ENCODE measurements at places on chromosomes 11 and 22.

DNA sequence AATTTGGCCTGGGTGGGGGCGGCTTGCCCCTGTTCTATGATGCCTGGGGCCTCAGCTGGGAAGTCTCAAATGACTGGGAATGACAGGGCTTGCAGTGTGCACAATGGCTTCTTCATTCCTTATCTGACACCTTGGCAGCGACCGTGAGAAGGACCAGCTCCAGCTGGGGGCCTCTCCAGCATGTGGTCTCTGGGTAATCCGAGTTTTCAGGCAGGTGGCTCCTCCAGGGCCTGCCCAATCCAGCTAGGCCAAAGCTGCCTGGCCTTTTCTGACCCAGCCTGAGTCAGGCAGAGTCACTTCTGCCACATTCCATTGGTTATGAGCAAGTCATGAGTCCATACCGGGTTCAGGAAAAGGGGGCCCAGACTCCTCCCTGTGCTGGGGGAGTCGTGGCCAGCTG lies 646.0 kb downstream of the OPCML start:
- DNase-seq = no peak

DNA sequence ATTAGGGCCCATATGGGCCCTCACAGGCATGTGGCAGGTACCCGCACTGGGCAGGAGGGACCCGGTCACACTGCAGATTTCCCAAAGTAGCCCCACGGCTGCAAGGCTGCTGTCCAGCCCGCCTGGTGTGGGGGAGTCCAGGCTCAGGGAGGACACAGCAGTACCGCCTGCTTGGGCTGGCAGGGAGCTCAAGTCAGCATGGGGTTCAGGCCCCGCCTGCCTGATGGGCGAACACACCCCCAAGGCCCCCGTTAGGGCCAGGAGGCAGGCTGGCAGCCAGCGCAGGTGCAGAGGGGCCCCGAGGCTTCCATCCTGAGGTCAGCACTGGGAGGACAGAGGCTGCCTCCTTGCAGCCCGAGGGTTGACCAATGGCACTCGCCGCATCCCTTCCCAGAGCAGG lies 5.5 kb downstream of the ZDHHC8 start:
- no peak for DNase-seq

DNA sequence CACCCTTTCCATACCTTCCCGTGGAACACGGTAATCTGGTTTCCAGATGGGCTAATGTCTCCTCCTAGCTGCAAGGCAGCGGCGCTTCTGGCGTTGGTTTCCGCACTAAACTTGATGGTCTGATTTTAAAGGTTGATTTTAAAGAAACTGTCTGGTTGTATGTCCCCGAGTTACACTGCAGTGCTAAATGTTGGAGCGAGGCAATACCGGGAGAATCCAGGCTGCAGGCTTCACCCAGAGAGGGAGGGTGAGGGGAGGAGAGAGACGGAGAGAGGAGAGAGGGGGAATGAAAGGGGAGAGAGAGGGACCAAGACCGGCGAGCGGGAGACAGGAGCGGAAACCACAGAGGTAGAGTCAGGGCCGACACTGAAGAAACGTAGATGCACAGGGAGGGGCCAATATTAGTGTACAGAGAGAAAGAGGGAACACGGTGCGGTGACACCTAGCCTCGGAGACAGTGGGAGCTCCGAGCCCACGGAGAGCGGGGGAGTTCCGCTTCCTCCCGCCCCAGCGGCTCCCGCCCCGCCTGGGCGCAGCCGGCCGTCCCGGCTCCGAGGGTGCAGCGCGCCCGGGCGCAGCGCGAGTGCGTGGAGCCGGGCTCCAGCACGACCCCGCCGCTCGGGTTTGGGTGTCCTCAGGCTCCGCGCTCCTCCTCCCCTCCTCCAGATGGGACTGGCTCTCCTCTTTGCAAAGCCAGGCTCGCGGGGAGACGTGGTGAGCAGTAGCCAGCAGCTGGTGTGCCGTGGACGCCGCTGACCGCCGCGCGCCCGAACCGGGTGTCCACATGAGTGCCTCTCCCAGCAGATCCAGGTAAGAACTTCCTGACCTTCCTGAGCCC lies 71.9 kb upstream of the GRAMD1B start:
- peak; percentile 38 for DNase-seq

GRCh38 chr11:44226945-44227344 lies 83.0 kb downstream of the ALX4 start:
- no peak for DNase-seq

- DNase-seq = no peak
Measured at GRCh38 chr11:44493383-44493782, 72.1 kb upstream of the CD82 start.

- peak; percentile 23 for DNase-seq
Measured at GRCh38 chr22:49616356-49617231, 211.1 kb downstream of the BRD1 start.

- DNase-seq = no peak
Measured at GRCh38 chr22:20720692-20721408, 53.1 kb upstream of the SERPIND1 start.

- DNase-seq = no peak
Measured at GRCh38 chr22:35491908-35492380, 48.7 kb upstream of the RASD2 start.

GRCh38 chr11:8604078-8604723 lies 10.2 kb upstream of the STK33 start:
- peak; percentile 79 for DNase-seq

- no peak for DNase-seq
Measured at GRCh38 chr11:61695917-61696316, 15.7 kb downstream of the DAGLA start.

GRCh38 chr11:76859708-76860227 lies 950 bp upstream of the ACER3 start:
- DNase-seq = no peak
